Stimulated activated CD8-positive, alpha-beta memory T cell treated with anti-CD3 and anti-CD28 coated beads, Interleukin-2, amount 100 ng/mL, for 1 hour (primary cell): ENCODE measurements at places on chromosomes 5 and 9.

DNA sequence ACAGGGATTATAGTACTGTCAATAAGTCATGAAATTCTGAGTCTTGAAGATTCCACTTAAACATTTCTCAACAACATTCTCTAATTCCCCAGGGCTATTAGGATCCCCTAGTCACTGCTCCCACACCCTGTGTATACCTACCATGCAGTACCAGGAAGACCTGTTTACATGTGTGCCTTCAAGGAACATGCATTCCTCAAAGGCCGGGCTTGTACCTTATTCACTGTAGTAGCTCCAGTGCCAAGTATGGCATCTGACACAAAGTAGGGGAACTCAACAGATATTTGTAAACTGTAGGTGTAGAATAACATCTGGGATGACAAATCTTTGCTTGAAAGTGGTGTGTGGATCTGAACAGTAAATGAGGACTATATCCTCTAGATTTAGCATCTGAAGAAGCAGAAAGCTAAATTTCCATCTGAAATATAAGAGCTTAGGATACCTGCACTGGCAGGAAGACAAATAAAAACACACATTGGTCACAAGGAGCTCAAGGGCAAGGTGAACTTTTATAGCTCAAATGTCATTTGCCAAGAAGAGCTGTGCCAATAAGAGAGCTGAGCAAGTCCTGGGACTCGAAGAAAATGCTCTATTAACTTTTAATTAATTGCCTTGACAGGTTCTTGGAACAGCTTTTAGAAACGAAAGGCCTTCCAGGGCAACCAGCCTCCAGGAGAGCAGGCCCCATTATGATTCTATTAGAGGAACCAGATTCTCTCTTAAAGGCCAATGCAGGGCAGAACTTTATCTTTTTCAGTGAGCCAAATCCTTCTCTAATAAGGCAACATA lies 52.3 kb upstream of the MYOT start:
- DNase-seq, result no peak

- no peak for DNase-seq
These were observed 14.5 kb upstream of the AUH start for GRCh38 chr9:91376239-91376638.

DNA sequence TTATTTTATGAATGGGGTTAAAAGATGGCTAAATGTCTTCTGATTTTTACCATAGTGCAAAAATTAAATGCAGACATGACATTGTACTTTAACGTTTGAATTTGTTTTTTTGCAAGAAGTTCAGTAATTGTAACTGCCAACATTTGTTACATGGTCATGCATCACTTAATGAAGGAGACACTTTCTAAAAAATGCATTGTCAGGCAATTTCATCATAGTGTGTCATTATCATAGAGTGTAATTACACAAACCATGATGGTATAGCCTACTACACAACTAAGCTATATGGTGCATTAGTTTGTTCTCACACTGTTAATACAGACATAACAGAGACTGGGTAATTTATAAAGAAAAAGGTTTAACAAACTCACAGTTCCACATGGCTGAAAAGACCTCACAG lies 50.0 kb upstream of the NAA35 start:
- DNase-seq, result no peak

- no peak for DNase-seq
These were observed 577.7 kb downstream of the EBF1 start for GRCh38 chr5:158521995-158522394.

DNA sequence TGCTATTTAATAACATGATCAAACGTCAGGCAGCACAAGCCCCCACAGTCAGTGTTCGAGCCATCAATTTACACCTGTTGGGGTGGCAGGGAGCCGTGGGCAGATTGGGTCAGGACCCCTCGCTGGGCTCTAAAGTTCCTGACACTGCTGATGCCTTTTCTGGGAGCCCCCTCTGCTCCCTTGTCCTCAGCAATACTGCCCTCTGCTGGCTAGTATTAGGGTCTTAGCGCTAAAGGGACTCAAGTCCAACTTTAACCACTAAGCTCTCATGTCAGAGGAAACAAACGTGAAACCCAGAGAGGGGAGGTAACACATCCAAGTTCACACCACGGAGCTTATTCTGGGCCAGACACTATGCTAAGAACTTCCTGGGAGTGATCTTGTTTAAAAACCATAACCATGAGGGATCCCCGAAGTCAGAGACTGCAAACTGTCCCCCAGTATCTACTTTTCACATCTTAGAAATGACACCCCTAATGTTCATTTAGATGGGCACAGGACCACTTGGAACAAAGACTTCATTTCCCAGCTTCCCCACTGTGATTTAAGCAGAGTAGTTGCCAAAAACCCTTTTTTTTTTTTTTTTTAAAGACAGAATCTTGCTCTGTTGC lies 20.4 kb downstream of the ANKS6 start:
- no peak for DNase-seq
